ENCODE measurements at places on chromosomes 3 and 15. TPM values are rescaled to one million over a fixed set of nuclear protein-coding genes. Genes with fewer than 3 reads are reported as not detected.

Gene DUOXA2
- polyA plus RNA-seq = 0.84 TPM

GRCh38 chr15:25053000-25053815 is 98.4 kb downstream of the SNRPN start:
- DNase-seq = no peak

Gene LRRN1
- polyA plus RNA-seq = not detected

- no peak for DNase-seq
Measured at GRCh38 chr3:53571264-53571663, 76.9 kb downstream of the CACNA1D start.
